Mesenchymal stem cell (in vitro differentiated cells and primary cell): ENCODE measurements at places on chromosomes 6 and 20.
A peak's percentile ranks its signal among the peaks of the same experiment; 100 is the strongest.

DNA sequence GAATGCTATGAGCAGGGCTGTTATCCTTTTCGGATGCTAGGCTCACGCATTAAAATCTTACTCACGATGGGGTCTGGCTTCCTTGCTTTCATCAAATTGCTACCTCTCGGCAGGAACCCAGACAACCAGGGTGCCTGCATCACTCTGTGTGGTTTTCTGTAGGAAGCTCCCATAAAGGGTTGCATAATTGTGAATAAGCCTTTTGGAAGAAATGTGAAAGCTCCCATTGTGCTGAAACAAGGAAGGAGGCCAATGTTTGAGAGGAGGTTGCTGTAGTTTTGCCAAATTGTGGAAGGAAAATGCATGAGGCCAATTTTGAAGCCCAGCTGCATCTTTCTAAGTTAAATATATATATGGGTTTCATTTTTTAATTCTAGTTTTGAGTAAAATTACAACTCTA, 615.5 kb downstream of the C6orf118 start:
- no peak for DNase-seq

GRCh38 chr6:3813150-3813780, 35.9 kb upstream of the FAM50B start:
- peak; percentile 61 for DNase-seq

GRCh38 chr6:168243812-168244376, 75.7 kb downstream of the DACT2 start:
- DNase-seq, result no peak

DNA sequence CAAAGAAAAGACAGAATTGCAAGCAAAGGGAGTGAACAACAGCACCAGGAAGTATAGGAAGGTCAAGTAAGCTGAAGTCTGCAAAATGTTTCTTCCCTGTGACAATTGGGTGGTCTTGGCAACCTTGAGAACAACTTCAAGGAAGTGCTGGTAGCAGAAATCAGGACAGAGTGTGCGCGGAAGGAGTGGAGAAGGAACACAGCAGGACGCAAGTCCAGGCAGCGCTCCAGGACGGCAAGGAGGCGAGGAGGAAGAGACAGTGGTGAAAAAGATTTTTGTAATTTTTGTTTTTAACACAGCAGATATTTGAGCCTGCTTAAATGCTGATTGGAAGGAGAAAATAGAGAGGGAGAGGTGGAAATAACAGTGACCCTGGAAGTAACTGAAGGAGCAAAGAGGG, 141.7 kb downstream of the F13A1 start:
- no peak for DNase-seq

- no peak for DNase-seq
These were observed 7.0 kb downstream of the LBP start for GRCh38 chr20:38353316-38353715.

DNA sequence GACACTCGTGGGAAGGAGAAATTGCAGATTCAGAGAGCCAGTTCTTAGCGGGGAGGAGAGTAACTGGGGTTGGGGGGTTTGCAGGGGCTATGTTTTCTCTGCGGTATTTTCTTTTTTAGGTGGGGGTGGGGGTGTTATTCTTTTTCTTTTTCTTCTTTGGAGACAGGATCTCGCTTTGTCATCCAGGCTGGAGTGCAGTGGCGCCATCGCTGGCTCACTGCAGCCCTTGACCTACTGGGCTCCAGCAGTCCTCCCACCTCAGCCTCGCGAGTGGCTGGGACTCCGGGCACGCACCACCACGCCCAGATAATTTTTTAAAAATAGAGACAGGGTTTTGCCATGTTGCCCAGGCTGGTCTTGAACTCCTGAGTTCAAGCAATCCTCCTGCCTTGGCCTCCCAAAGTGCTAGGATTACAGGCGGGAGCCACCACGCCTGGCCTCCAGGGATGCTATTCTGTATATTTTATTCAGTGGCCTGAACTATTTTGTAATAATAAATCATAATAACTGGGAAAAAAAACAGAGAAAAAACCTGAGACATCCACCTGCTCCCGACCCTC, 57.3 kb downstream of the UBE2V1 start:
- DNase-seq, result no peak

DNA sequence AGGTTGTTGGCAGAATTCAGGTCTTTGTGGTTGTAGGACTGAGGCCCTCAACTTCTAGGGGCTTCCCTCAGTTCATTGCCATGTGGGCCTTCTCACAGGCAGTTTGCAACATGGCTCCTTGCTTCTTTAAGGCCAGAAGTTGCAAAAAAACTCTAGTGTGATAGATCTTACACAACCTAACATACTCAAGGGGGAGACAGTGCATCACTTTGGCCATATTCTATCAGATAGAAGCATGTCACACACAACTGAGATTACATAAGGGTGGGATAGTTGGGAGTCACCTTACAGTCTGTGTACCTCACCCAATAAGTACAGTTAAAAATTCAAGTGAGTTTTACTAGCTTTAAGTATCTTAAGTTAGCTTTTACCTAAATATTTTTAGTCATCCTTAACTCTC, 1.6 kb downstream of the SIRPD start:
- DNase-seq, result no peak

- no peak for DNase-seq
These were observed 16.6 kb downstream of the KDM1B start for GRCh38 chr6:18171871-18172270.

DNA sequence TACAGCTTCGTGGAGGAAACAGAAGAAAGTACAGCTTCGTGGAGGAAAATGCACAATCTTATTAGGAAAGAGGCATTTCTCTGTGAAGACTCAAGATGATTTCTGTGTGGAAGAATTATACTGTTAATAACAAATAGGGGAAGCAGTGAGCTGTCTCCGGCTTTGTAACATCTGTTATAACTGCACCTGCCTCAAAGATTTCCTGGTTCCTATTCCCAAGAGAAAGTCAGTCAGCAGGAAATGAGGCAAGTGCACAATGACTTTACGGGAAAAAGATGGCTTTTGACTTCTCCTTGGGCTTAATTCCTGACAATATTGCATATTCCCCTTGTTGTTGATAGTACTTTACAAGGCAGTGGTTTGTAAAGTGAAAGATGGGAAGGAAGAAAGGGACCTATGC, 538.5 kb downstream of the BMP2 start:
- no peak for DNase-seq

DNA sequence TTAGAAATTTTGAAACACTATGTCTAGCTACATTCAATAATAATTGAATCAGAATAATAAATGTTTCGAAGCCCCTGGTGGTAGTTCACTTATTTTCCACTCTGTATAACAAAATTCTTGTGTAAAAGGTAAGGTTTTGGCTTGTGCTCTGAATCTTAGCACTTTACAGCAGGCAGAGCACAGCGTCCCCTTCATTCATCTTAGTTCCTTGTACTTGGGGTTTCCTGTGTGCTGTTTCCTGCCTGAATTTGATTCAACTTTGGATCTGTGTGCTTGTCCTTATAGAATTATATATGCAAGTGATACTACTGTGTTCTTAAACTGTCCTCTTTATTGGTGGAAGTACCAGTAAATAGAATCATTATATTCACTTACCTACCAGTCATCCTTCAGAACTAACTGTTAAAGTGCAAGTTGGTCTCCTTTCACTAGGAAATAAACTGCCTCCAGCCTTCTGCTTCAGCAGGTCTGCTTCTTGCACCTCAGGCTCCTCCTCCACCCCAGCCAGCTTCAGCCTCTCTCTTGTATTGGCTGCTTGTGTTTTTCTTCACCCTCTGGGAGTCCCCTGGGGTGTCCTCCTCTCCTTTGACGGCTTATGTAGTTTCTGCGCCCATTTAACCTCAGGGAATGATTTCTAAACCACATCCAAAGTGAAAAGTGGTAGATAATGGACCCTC, 28.8 kb upstream of the TULP4 start:
- peak; percentile 12 for DNase-seq

- no peak for DNase-seq
These were observed 40.9 kb upstream of the ADTRP start for GRCh38 chr6:11819486-11819885.

DNA sequence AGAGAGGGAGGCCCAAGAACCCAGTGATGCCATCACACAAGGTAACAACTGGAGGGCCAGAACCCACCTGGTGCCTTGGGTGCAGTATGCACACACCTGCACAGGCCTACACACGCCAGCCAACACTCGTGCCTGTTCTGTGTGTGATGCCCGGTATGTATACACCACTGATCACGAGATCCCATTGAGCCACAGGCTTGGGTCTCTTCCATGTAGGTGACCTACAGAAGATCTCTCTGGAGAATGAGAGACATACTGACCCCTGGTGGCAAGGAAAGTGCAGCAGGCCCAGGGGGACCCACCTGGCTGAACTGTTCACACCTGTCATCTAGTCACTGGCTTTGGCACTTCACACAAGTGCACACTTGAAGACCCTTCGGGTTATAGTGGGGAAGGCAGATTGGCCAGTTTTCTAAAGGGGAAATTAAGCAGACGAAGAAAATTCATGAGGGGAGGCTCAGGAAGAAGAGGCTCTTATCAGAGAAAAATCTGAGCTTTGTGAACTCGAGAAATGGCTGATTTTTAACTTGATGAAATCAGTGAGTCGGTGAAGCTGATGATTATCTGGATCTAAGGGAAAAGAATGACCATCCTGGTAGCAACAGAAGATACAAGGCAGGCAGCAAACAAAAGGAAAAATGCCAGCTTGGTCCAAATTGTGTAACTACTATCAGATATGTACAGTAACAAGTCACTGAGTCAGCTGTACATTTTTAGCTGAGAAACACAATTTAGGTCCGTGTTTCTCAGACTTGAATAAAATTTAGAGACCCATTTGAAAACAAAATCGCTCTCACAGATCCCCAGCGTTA, 69.1 kb upstream of the PBOV1 start:
- DNase-seq, result peak; percentile 5

- DNase-seq, result peak; percentile 77
These were observed 92.2 kb downstream of the CDH22 start for GRCh38 chr20:46215913-46216707.

GRCh38 chr20:3461911-3462677, 8.7 kb upstream of the ATRN start:
- peak; percentile 8 for DNase-seq

GRCh38 chr20:43375591-43375990, 82.1 kb upstream of the SRSF6 start:
- DNase-seq, result no peak

DNA sequence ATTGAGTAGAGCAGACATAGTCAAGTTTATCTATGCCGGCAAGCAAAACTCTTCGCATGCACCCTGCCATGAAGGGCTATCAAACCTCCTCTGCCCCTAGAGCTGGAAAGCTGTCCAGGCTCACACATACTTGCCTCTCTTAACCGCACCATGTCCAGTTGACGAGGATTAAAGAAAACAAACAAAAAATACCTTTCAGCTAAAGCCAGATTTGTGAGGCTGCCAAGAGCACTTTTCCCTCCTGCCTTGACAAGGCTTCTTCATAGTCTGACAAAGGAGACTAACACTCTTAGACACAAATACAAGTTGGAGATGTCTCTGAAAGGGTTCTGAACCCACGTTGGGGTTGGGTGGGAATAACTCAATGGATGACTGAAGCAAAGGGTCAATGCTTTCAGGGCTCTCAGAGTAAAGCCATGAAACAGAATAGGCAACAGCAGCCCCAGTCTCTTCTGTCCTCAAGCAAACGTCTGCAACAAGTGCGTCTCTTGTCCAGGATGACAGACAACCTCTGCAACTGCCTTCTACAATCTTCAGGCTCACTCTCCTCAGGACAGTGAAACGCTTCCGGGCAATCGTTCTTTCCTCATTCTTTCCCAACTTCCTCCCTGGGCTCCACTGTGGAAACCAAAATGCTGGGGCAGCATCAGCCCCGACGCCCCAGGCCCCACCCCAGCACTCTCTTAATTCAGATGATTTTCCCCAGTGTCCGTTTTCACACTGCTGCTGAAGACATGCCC, 57.8 kb downstream of the AGPAT4 start:
- DNase-seq, result peak; percentile 53

- no peak for DNase-seq
These were observed 6.7 kb upstream of the LCA5 start for GRCh38 chr6:79543886-79544285.

DNA sequence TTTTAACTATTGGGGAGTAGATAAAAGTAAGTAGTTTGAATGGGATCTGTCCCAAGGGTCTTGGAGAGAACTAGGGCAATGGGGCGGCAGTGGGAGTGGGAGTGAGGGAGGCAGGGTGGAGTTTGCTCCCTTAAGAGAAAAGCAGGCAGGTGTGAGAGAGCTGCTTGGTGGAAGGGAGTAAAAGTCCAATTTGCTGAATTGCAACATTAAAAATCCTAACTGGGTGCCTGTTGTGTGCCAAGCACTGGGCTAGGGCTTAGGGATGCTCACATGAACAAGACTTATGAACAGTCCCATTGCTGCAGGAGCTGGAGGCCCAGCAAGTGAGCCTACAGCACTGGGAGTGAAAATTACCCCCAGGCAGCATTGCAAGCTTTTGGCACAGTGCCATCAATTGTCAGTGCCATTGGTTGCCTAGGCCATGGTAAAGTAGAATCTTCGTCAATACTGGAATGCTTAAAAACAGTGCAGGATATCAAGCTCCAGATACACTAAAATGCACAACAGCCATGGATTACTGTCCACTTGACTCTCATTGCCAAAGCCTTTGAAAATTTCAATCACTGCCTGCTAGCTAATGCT, 277.7 kb upstream of the JARID2 start:
- no peak for DNase-seq
